NCI-H1417 (cell line): ENCODE measurements at places on chromosomes 2 and 18.

DNA sequence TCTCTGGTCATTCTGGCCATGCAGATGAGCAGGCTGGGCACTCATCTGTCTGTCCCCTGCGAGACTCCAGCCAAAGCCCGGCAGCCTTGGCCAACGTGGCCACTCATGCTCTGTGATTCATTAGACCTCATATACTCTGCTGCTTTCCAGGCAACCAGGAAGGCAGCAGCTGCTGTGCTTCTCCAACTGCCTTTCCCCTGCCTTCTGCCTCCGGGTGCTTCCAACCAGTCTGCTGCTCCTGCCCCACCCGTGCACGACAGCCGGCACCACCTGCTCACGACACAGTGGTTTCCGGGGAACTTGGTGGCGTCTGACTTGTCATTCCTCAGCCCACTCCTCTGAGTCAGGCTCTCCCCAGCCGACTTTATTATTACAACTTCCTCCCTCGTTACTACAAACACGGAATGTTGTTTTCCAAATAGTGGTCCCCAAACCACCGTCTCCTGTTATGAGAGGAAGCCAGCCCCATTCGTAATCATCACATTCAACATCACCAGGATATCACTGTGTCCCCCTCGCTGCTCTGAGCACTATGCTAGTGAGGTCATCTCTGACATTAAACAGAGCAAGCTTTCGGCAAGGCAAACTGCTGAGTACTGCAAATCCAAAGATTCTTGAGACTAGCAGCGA, 392.4 kb downstream of the ALK start:
- peak; percentile 24 for DNase-seq

DNA sequence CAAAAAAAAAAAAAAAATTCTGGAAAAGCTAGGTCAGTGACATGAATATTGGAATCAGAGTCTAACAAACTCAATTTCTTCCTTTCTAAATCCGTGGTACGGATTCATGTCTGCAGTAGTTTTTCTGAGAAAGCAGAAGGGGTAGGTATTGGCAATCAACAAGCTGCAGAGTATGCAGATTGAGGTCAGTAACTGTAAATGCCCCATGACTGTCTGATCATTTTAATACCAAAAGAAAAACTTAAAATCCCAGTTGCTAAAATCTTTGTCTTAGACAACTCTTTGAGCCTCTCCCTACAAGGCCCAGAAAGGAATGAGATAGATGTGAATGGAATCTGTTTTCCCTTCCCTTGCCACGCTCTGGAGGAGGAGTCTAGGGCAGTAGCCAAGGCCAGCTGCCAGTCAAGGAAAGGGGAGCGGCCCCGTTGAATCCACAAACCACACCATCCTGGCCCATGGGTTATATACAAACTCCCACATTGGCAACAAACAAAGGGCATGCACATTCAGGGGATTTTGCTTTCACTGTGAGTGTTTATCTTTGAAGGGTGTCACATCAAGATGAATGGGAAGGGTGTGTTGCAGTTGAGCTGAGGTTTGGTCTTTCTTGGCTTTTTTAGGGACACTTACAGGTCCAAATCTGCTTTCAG, 6.1 kb upstream of the CASP8 start:
- no peak for DNase-seq

DNA sequence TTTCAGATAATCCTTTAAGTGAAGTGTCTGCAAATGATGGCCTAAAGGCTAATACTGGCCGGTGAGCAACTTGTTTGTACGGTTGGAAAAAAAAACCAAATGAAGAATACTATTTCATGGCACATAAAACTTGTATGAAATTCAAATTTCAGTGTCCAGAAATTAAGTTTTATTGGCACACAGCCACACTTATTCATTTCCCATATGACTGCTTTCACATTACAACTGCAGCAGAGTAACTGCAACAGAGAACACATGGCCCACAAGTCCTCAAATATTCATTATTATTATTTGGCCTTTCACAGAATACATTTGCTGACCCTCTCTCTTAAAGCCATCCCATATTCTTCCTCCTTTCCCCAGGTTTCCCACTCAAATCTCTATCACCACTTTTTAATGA, 1268.6 kb downstream of the LRP1B start:
- no peak for DNase-seq

GRCh38 chr2:180015951-180016709, 9.0 kb upstream of the CWC22 start:
- no peak for DNase-seq

DNA sequence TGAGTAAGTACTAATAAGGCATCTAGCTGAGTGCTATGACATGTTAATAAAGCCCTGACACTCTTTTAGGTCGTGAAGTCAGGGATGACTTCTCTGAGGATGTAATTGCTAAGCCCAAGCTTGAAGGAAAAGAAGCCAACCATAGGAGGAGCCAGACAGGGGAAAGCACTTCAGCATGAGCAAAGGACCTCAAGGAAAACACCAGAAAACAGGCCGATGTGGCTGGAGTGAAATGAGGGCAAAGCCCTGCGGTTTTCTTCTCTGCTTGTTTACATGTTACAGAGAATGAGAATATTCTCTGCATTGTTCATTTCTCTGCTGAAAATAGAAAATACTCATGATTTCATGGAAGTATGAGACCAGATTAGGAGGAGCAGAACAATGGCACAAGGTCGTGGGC, 112.5 kb upstream of the ARHGAP28 start:
- DNase-seq, result no peak

DNA sequence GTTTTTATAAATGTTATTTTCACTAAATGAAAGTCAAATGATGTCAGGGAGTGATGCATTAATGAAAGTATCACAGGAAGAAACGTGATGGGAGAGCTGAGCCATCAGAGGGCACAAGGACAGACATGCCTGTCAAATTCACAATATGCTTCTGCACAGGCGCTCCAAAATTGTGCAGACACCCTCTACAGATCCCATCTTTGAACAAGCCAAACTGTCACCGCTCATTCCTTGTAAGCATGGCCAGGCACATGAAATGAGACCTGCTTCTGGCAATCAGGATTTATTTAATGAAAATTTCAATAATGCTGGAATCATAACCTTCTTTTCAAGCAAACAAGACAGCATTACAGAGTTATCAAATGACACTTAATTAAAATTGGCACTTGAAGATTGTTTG, 20.4 kb upstream of the FSHR start:
- no peak for DNase-seq

- DNase-seq, result no peak
These were observed 165.9 kb upstream of the KLF7 start for GRCh38 chr2:207331674-207332073.

DNA sequence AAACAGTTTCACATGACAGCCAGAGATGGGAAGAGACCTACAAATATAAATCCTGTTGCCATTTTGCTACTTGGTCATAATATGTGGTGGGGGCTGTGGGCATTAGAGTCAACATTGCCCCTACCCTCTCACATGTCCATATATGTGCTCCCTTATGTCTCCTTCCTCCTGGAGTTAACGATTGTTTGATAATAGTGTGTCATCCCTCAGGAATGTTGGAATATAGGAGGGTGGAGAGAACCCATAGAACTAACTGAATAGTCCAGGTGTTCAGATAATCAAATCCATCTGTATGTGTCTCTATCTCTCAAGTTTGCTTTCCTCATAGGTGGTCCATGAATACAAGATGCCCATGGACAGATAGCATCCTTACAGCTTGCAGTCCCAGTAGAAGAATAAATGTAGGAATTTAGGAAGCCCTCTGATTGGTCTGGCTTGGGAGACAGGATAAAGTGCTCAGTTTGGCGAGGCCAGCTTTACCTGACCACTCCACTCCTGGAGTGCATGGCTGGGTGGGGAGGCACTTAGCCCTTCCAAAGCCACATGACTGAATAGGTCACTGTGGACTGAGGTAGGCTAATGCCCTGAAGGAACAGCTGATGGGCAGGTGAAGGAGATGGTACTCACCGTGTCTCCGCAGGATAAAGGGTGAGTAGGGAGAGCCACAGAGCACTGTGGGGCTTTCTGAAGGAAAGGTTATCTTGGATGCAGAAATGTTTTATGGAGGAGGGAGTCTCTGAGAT, 166.9 kb downstream of the CDCA7 start:
- DNase-seq, result no peak
